Activated CD8-positive, alpha-beta memory T cell treated with anti-CD3 and anti-CD28 coated beads for 1 hour (primary cell): ENCODE measurements at places on chromosomes 4 and X.

GRCh38 chrX:11754958-11755645, 2.9 kb upstream of the MSL3 start:
- DNase-seq = no peak

DNA sequence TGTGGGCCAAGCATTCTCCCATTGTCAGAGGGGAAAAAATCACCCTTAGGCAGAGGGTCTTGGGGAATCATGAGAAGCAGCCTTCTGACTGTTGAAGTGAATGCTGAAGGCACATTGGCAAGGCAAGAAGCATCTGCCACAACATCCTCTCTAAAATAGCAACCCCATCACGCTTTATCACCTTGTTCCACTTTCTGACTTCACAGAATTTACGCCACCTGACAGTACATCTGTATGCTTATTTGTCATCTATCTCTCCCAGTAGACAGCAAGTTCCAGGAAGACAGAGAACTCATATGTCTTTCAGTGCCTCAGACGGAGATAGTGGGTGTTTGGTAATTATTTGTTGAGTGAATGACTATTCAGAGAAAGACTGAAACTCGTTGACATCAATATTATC, 68.4 kb upstream of the SCML1 start:
- DNase-seq = no peak

DNA sequence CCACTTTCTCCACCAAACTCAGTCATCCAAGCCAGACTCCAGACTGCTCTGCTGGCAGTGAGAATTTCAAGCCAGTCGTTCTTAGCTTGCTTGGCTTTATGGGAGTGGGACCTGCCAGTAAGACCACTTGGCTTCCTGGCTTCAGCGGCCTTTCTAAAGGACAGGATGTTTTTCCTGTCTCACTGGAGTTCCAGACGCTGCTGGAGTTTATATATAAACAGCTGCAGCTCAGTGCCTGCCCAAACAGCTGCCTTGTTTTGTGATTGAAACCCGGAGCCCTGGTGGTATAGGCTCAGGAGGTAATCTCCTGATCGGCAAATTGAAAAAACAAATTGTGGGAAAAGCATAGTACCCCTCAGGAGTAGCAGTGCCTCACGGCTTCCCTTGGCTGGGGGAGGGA, 1165.8 kb upstream of the ADGRL3 start:
- no peak for DNase-seq

GRCh38 chr4:116217781-116218180, 867.6 kb downstream of the TRAM1L1 start:
- no peak for DNase-seq

DNA sequence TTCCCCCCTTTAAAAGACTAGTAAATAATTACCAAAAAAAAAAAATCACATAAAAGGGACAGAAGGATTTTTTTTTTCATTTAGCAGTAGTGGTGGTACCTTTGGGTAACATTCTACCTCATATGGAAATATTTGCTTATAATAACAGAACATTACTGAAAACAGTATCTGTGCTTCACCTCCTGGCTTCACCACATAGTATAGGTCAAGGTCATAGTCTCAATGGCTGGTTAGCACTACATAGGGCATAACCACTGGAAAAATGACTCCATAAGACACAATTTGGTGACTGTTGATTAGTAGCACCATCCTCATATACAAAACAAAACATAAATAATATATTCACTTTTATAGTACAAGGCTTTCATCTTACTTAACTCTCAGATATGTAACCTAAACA, 34.7 kb downstream of the MANBA start:
- DNase-seq = no peak

DNA sequence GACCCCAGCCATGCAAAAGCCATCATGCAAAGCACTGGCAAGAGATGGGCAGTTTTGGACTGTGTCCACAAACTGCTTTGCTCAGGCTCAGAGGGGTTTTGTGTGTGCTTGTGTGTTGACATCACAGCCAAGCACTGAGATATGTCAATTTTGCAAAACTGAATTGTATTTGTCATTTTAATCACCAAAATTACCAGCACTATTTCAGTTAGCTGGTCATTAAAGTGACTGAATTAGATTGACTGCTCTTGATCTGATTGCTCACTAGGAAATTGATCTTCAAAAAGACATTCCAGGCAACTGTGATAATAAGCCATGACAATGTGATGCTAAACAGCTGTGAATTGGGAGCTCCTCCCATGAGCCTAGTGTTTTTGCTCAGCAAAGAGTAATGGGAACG, 337.3 kb upstream of the GNPDA2 start:
- DNase-seq = no peak
